NCI-H446 treated with DMSO at 0.1 percent for 48 hours (cell line): ENCODE measurements at places on chromosomes 2 and 18.
A peak's percentile ranks its signal among the peaks of the same experiment; 100 is the strongest.

GRCh38 chr2:108852375-108852774 lies 65.8 kb downstream of the CCDC138 start:
- no peak for DNase-seq

DNA sequence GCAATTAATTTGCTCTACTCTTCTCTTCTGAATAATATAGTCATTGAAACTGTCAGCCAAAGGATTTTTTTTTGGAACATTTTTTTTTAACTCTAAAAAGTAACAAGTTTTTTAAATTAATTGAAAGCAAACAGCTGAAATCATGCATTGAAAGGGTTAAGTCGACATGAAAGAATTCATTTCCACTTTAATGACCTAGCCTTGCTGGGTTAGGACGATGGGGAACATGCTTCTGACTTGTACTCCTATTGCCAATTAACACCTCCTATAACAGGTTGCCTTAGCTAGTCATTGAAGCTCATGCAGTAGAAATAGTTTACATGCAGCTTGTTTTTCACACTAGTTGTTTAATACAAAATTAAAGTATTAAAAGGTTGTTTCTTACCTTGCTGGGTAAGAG lies 47.8 kb downstream of the PSMD14 start:
- no peak for DNase-seq

DNA sequence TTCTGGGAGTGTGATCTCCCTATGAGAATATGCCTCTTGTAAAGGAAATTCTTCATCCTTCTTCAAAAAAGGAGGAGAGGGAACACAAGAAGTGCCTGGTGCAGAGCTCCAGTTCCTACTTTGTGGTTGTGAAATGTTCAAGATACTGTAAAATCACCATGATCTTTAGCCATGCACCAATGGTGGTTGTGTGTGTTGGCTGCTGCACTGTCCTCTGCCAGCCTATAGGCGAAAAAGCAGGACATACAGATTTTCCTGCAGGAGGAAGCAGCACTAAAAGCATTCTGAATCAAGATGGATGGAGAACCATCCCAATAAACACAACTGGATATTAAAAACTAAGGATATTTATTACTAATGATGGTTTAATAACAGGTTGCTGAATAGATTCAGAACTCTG lies 6.2 kb upstream of the KLHL14 start:
- DNase-seq: no peak

GRCh38 chr2:134362152-134362668 lies 108.3 kb downstream of the MGAT5 start:
- no peak for DNase-seq

DNA sequence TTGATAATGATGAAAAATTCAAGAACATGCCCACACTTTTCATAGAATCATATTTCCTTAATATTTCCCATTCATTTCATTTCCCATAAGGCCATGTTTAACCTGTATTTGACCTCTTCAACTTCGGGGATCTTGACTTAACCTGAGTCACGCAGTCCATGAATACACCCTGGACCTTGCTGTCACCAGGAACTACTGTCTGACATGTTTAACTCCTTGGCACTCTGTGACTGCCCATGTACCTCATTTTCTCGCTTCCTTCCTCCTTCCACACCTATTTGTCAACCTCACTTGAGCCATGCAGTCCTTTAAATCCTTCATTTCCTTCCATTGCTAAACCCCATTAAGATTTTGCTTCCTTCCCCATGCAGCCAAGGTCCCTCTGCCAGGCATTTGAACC lies 16.3 kb downstream of the ABCB11 start:
- DNase-seq: no peak

DNA sequence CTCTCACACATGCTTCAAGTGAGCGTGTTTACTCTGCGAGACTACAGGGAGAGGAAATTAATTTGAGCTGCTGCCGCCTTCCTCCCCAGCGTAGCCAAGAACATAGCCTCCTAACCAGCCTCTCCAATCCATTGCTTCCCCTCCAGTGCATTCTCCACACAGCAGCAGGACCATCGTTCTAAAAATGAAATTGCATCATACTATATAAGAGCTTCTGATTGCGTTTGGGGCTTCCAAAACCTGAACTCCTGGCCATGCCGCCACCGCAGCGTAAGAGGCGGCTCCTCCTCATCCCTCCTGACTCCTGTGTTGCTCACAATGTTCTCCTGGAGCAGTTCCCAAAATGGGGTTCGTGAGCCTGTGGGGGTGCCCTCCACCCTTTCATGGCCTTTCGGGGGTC lies 142.1 kb downstream of the MYT1L start:
- peak; percentile 55 for DNase-seq

GRCh38 chr18:62610701-62611411 lies 88.0 kb downstream of the ZCCHC2 start:
- no peak for DNase-seq

GRCh38 chr18:6489977-6490376 lies 75.3 kb upstream of the L3MBTL4 start:
- DNase-seq: no peak

GRCh38 chr2:15672961-15673918 lies 81.6 kb downstream of the DDX1 start:
- DNase-seq: no peak

GRCh38 chr2:8154936-8155335 lies 526.9 kb upstream of the ID2 start:
- DNase-seq: no peak

GRCh38 chr2:240898108-240898730 lies 2.3 kb upstream of the MAB21L4 start:
- DNase-seq: no peak

DNA sequence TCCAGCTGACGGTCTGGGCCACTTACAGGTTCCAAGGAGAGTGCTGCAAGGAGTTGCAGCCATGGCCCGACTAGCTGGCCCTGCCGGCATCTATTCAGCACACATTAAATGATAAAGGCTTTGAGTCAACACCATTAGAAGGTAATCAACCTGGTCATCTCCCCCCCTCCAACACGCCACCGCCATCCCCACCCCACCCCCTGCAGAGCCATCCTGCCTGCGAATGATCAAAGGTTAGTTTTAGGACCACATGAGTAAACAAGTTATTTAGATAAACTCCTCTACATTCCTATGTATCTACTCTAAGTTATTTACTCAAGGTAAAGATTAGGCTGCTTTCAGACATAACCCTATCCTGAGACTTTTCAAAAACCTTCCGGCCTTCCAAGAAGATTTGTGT lies 349.3 kb upstream of the SLC39A10 start:
- DNase-seq: no peak

DNA sequence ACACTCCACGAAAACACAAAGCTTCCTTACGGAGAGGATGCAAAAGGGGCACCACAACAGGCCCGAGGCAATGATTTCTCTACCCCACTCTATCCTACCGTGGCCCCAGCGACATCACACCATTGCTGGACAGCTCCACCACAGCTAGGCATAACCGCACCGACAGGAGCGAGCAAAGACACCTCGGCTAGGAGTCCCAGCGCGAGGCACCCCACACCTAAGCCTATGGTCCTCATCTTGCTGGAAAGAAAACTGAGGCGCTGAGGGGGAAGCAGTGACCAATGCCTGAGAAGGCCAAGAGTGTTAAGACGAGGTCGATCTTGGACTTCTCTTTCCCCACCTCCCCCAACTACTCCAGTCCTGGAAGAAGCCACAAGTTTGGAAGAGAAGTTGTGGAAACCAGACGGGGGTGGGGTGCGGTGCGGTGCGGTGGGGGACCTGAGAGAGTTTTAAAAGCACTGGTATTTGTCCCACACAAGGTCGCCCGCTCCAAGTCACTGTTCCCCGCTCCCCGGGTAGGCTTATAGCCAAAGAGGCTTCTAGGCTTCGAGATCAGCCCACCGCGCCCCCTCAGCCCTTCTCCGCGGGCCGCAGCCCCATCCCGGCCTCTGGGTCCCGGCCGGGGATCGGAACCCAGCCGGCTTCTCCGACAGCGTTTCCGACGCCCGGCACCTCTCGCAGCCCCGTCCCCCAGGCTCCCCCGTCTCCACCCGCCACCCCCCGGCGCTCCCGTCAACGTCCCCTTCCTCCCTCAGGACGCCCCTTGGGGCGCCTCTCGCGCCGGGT lies 766 bp downstream of the PDE6D start:
- DNase-seq: no peak

GRCh38 chr18:56580026-56580425 lies 58.4 kb downstream of the TXNL1 start:
- no peak for DNase-seq

DNA sequence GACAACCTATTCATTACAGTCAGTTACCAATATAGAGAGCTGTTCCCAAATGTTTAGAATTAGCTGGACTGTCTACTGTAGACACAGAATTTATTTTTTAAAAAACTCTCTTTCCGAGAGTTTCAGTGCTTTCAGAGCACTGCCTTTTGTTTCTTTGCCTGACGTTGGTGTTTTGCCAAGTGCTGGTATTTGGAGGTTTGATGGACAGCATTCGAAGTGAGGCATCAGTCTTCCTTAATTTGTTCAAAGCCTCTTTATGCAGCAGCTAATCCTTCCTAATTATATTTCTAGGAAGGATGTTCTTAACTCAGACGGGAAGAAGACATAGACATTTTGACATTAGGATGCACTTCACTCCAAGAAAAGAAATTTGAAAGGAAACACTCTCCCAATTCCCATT lies 83.2 kb downstream of the LTBP1 start:
- DNase-seq: no peak

- peak; percentile 22 for DNase-seq
Measured at GRCh38 chr2:162677476-162677875, 161.1 kb downstream of the KCNH7 start.

- DNase-seq: no peak
Measured at GRCh38 chr2:64692401-64692800, 38.7 kb upstream of the SERTAD2 start.

DNA sequence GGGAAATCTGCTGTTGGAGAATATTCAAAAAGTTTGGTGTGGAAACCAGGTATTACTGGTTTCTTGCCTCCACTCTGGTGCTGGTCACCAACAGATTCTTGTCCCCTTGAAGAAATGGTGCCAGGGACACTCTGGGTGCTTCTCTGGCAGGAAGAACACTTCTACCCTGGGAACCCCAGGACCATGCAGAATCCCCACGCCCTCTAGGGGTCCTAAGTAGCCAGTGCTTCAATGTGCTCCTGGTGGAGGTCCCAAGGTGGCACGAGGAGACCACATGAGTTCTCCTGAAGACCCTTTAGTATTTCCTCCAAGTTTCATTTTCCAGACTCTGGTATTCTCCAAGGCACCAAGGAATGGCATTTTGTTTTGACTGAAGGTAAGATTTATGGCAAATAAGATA lies 380.6 kb downstream of the TSN start:
- DNase-seq: no peak

- DNase-seq: no peak
Measured at GRCh38 chr18:67783196-67783946, 266.9 kb upstream of the DSEL start.

GRCh38 chr2:66301022-66301766 lies 133.7 kb upstream of the MEIS1 start:
- no peak for DNase-seq

- no peak for DNase-seq
Measured at GRCh38 chr2:132415915-132416722, 486 bp upstream of the GPR39 start.

DNA sequence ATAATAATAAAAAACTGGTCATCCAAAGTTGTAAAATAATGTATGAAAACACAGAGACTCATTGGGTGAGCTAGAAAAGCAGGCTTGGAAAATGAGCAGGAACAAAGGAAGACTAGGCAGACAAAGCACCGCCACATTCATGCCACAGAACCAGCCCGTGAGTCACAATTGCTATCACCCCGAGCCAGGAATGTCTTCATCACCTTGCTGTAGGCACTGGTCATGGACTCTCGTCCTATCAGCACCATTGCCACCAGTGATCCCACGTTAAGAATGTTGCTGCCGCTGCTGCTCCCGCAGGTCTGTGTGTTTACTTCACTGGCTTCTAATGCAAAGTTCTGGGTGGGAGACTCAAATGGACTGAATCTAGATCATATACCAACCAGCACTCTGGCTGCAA lies 417.9 kb downstream of the PID1 start:
- DNase-seq: no peak

- DNase-seq: no peak
Measured at GRCh38 chr2:53130441-53130943, 637.1 kb upstream of the CHAC2 start.

DNA sequence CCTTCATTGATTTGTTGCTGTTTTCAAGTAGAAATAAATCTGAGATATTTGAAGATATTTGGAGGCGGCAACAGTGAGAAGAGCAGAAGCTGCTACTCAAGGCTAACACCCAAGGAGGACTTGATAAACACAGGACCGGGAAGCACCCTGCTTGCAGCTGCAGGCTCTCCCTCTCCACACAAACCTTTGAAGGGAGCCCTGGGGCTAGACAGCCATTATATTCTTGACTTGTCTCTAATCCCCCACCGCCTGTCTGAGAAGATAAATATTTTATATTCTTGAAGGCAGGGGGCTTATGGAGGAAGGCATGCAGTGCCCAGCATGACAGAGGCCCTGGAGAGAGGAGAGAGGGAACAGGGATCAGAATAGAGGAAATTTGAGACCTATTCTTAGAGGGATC lies 50.9 kb upstream of the SMAD2 start:
- no peak for DNase-seq
